HS-5 (cell line): ENCODE measurements at places on chromosomes 3 and 15.

GRCh38 chr3:109643590-109643989, 306.2 kb upstream of the DPPA4 start:
- DNase-seq = peak; percentile 69

- no peak for DNase-seq
These were observed 123.6 kb upstream of the SMAD3 start for GRCh38 chr15:66941791-66942190.

- no peak for DNase-seq
These were observed 53.9 kb downstream of the CRTC3 start for GRCh38 chr15:90583471-90584252.

DNA sequence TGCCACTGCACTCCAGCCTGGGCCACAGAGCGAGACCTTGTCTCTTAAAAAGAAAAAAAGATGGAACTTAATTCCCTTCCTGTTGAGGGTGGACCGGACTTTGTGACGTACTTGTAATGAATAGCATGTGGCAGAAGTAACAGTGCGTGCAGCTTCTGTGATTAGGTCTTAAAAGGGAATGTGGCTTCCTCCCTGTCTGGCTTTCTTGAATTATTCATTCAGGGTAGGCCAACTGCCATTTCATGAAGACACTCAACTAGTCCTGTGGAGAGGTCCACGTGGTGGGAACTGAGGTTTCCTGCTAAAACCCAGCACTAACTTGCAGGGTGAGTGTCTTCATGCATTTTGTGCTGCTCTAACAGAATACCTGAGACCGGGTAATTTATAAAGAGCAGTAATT, 98.9 kb upstream of the PIAS1 start:
- DNase-seq = no peak

DNA sequence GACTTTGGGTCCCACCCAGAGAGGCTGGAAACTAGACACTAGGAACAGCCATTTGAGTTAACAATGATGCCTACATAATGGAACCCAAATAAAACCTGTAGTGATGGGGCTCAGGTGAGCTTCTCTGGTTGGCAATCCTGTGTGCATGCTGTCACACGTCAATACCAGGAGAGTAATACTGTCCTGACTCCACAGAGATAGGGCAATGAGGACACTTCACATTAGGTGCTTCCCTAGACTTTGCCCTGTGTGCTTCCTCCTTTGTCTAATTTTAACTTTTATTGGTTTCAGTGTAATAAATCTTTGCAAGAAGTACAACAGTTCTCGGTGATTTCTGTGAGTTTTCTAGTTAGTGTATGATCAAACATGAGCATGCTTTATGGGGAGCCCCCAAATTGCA, 281.8 kb upstream of the ARRDC4 start:
- DNase-seq = no peak

GRCh38 chr3:112734736-112735350, 93.9 kb upstream of the CCDC80 start:
- DNase-seq = peak; percentile 59

DNA sequence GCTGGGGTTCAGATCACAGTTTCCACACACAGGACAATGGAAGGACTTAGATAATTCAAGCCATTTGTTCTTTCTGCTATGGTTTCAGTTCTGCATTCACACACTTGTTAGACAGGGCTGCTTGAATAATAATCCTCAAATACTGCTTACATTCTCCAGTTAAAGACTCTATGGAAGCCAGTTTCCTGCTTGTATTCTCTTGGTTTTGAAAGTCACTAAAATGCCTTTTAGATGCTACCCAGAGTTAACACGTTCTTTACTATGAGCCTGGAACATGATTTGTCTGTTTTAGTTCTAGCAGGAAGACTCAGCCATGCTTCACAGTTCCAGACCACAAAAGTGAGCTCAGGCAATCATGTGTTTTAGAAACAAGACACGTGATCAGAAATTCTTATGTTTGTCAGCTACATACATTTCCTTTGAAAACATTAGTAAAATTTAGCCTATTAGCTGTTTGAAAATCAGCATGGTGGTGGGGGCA, 152.4 kb downstream of the LEKR1 start:
- DNase-seq = no peak

GRCh38 chr15:66126031-66126441, 127.5 kb downstream of the MEGF11 start:
- DNase-seq = no peak

GRCh38 chr15:66327736-66328135, 28.7 kb downstream of the TIPIN start:
- DNase-seq = no peak

DNA sequence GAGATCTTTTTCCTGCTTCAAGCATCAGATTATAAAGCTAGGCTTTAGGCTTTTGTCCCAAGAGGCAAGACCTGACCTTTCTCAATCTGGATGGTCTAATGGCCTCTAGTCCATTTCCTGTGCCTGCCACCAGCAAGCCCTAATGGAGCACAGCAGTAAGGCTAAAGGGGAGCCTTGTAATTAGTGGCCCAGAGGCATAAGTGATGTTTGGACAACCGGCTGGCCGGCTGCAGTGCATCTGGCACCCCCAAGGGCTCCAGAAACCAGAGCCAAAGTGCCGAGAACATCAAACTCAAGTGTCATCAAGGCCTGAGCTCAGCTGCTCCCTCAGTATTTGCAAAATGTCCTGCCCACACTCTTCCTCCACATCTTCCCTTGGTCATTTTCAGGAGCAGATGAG, 31.9 kb upstream of the RTP4 start:
- DNase-seq = no peak

- DNase-seq = no peak
These were observed at the start of gene LRTM1 for GRCh38 chr3:54928046-54928770. Gene LRTM1 (minus strand): TSS chr3:54928059. CDS start chr3:54927911, 148 bp downstream.

DNA sequence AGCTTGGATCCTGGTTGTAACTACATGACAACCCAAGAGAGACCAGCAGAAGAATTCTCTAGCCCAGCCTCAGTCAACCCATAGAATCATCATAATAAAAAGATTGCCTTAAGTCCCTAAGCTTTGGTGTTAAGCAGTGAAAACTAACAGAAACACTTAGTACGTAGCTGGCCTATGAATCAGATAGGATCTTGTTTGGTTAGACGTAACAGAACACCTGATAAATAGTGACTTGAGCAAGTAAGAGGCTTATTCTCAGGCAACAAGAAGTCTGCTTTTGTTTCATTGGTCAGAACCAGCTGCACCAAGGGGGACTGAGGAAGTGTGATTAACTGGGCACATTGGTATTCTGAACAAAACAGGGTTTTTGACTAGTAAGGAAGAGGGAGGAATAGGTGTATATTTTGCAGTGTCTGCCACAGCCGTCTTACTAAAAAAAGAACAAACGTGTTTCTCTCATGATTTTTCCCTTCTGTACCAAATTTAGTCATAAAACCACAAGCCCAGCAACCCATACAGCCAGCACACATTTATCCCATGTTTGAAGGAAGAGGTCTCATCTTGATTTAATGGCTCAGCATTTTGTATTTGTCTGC, 53.3 kb upstream of the GLCE start:
- no peak for DNase-seq

DNA sequence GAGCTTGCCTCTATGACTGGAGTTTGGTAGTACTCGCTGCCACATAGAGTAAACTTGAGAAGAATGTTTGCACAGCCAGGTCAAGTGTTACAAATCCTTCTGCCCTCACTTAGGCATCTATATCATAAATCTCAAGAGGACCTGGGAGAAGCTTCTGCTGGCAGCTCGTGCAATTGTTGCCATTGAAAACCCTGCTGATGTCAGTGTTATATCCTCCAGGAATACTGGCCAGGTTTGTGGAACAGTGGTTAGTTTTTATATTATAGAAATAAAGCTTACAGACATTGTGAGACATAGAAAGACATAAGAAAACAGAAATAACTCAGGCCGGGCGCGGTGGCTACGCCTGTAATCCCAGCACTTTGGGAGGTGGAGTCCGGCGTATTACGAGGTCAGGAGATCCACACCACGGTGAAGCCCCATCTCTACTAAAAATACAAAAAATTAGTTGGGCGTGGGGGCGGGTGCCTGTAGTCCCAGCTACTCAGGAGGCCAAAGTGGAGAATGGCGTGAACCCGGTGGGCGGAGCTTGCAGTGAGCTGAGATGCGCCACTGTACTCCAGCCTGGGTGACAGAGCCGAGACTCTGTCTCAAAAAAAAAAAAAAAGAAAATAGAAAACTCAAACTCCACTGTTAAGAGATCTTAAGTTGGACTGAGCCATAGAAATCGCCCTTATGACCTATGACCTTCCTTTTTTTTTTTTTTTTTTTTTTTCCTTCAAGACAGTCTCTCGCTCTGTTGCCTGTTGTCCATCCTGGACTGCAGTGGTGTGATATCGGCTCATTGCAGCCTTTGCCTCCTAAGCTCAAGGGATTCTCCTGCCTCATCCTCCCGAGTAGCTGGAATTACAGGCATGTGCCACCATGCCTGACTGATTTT, 2.2 kb downstream of the RPSA start:
- no peak for DNase-seq

DNA sequence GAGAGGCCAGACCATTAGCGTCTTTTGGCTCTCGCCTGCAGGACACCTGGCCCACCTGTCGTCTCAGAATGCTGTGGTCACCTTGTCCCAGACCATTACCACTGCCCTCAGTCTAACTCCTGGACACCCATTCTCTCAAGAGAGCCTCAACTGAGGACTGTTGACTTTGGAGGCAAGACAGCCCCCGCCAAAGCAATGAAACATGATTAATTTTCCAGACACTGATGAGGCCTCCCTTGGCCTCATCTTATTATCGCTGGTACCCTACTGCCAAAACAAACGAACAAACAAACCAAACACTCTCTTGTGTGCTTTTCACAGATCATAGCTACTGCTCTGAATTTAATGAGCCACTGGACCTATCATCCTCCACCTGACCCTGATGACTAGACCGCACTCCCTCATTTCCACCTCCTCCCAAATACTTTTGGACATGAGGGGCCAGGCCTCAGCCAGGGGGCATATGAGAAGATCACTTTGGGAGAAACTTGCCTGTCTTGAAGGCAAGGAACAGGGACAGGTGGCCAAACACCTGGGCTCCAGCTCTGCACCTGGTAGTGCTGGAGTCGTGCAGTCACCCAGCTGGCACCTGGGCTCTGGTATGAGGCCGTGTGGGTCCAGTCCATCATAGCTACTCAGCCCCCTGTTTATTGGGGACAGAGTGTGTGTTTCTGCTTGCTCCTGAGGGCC, 27.6 kb downstream of the ALS2CL start:
- no peak for DNase-seq

DNA sequence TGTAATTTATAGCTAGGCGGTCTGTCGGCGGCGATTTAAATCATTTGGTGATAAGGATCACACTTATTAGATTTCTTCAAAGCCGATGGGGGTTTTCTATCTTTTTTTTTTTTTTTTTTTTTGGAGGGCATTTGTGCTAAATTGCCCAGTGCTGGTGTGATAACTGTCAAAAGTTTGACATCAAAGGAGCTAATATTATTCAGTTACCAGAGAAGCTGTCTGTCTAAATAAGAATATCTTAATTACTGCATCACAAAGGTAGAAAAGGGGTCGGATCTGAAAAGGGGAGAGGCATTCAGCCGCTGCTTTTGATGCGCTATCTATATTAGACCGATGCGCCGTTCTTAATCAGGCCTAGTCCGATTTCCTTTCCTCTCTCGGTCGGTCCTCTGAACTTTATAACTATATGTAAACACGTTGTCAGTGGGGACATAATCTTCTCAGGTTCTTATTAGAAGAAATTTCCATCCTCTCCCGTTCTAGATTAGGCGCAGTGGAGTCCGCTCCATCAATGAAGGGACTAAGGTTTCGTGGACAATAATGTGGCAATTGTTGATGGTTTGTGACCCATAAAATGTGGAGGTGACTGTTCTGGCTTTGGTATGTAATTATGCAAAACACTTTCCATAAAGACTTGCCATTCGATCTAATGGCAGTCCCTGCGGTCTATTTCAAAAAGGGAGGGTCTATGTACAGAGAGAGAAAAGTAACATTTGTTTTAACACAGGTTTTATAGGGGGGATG, 31.7 kb downstream of the NR2F2 start:
- DNase-seq = no peak

DNA sequence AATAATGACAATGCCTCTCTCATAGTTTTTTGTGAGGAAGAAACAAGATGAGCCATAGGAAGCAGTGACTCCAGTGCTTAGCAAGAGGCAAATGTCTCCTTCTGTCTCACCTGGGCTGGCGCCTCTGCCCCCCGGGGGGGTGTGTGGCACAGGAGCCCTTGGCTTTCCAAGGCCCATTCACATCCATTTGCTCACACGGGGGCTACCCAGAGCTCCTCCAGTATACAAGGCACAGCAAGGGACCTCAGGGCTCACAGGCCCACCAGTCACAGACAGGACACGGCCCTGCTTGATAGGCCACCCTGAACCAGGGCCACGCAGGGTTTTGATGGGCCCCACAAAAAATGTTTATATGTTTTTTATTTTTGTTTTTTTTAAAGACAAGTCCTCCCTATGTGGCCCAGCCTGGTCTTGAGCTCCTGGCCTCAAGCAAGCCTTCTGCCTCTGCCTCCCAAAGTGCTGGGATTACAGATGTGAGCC, 21.9 kb upstream of the EHD4 start:
- DNase-seq = no peak

GRCh38 chr3:40267937-40268724, 41.4 kb upstream of the EIF1B start:
- DNase-seq = no peak

GRCh38 chr3:126166009-126166408, 14.4 kb downstream of the ALDH1L1 start:
- DNase-seq = no peak

DNA sequence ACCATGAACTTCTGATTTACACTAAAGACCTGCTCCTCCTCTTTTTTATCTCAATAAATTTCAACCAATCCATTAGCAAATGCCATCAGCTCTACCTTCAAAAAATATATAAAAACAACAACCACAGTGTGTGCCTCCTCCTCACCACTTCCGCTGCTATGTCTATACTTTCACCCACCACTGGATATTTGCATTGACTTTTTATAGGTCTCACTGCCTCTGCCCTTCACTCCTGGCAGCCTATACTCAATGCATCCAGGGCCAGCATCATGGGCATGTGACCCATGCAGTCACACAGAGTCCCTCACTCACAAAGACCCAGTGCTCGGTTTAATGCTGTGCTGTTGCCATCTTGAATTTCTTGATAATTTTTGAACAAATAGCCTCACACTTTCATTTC, 53.5 kb upstream of the CCDC54 start:
- DNase-seq = no peak

GRCh38 chr15:77753281-77753873, 120.7 kb upstream of the LINGO1 start:
- no peak for DNase-seq

DNA sequence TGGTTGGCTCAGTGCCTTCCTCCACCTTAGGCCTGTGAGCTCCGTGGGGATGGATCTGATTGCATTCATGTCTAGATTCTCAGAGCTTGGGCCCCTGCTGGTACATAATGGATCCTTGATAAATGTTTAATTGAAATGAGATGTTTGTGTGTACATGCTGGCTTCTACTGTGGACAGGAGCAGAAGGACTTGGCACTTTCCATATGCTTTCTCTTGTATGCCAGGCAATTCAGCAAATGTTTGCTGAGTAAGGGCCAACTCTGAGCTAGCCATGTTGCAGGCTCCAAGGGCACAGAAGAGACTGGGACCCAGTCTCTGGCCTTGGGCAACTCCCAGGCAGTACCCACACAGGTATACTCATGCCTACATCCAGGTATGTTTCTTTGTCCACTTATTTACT, 67.0 kb downstream of the RAB11A start:
- DNase-seq = no peak

- DNase-seq = no peak
These were observed 126.5 kb downstream of the GABRG3 start for GRCh38 chr15:27097506-27097905.

GRCh38 chr15:51198701-51199232, 104.1 kb upstream of the TNFAIP8L3 start:
- no peak for DNase-seq

- DNase-seq = no peak
These were observed 196.1 kb downstream of the ZNF621 start for GRCh38 chr3:40720863-40721262.

- no peak for DNase-seq
These were observed 5.8 kb downstream of the SQOR start for GRCh38 chr15:45640616-45641015.
